ENCODE measurements at places on chromosomes 1 and 21.

GRCh38 chr1:101293461-101294051, 56.7 kb downstream of the S1PR1 start:
- no peak for DNase-seq

GRCh38 chr1:196997423-196997822, 20.1 kb downstream of the CFHR5 start:
- DNase-seq: no peak

DNA sequence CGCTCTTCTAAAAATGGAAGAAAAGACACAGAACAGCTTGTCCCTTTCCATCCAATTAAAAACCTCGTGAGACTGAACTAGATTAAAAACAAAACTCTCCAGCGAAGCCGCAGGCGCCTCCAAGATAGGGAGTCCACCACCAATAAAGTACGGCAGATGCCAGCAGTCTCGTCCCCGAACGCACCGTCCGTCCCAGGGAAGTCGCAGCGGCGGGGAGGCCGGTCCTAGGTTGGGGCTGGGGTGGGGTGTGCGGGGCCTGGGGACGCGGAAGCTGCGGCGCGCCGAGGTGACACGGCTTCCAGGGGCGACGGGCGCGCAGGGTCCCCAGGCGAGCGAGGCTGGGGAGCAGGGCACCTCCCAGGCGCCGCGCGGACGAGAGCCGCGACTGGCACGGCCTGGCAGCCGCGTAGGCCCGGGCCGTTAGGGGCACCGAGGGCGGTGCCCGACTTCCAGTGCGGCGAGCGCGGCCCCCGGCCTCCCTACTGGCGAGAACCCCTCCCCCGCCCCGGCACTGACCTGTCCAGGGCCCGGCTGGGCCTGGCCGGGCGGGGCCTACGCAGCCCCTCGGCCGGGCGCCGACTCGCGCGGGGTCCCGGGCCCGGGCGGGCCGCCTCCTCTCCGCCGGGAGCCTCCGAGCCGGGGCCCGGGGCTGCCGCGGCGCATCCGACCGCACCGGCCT, 28.3 kb upstream of the A3GALT2 start:
- peak; percentile 31 for DNase-seq

DNA sequence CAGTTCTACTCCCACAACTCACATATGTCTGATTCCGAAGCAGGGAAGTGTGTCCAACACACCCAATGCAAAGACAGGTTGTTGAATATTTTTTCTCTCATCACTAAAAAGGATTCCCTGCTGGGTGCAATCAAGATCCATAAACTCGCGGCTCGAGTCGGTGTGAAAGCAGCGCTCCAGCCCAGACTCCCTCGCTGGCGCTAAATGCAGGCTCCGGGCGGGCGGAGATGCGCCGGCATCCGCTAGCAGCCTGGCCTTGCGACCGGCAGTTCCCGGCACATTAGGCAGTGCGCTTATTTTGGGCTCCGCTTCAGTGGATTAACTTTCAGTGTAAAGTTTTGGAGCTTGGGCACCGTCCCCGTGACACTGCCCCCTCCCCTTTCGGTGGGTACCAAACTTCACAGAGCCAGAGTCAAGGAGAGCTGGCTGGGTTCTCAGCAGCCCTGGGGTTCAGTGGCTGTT, 87.7 kb upstream of the POU3F1 start:
- DNase-seq: no peak

DNA sequence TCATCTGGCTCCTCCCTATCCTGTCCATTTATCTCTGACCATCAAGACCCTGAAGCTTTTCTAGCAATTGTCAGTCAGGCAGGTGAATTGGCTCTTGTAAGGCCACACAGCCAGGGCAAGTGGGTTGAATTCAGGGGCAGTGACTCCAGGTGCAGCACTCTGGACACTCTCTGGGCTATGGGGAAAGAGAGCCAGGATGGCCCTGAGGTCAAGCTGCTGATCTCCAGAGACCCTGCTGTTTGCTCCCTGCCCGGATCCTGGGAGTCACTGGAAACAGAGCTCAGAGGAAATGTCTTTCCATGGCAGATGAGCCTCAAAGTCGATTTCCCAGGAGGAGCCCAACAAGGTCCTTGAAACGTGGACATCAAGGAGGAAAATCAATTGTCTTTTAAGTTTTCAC, 184.4 kb downstream of the C1orf94 start:
- no peak for DNase-seq

- no peak for DNase-seq
Measured at GRCh38 chr1:159162516-159163265, 8.7 kb upstream of the CADM3 start.

- no peak for DNase-seq
Measured at GRCh38 chr1:221612047-221612777, 129.7 kb downstream of the DUSP10 start.

GRCh38 chr1:88302843-88303486, 381.1 kb upstream of the PKN2 start:
- peak; percentile 24 for DNase-seq

- DNase-seq: no peak
Measured at GRCh38 chr1:9278116-9278515, 14.6 kb upstream of the SPSB1 start.

GRCh38 chr1:228059634-228060457, 22.7 kb upstream of the ARF1 start:
- peak; percentile 41 for DNase-seq

- no peak for DNase-seq
Measured at GRCh38 chr1:214067853-214068703, 80.3 kb downstream of the PROX1 start.

- DNase-seq: peak; percentile 65
Measured at GRCh38 chr1:37474046-37474696, at the start of gene ZC3H12A. TSS of gene ZC3H12A (plus strand) at chr1:37474580. CDS start at chr1:37475497, 917 bp downstream.

DNA sequence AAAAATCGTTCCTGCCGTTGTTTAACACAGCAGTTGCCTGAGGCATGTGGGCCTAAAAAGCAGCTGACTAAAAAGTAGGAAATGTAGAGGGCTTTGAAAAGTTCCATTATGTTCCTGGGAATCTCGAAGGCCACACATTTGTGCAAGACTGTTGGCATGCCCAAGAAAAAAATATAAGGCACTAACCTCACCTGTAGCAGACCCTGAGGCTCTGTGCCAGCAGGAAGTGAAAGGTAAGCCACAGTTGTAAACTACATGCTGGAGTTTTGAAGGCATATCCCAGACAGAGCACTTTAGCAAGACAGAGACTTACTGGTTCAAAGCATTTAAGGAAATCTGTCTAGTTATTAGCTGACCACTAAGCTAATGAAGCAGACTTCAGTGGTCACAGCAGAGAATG, 52.7 kb downstream of the TRMT1L start:
- no peak for DNase-seq

- no peak for DNase-seq
Measured at GRCh38 chr1:193013005-193013404, 46.2 kb downstream of the UCHL5 start.

DNA sequence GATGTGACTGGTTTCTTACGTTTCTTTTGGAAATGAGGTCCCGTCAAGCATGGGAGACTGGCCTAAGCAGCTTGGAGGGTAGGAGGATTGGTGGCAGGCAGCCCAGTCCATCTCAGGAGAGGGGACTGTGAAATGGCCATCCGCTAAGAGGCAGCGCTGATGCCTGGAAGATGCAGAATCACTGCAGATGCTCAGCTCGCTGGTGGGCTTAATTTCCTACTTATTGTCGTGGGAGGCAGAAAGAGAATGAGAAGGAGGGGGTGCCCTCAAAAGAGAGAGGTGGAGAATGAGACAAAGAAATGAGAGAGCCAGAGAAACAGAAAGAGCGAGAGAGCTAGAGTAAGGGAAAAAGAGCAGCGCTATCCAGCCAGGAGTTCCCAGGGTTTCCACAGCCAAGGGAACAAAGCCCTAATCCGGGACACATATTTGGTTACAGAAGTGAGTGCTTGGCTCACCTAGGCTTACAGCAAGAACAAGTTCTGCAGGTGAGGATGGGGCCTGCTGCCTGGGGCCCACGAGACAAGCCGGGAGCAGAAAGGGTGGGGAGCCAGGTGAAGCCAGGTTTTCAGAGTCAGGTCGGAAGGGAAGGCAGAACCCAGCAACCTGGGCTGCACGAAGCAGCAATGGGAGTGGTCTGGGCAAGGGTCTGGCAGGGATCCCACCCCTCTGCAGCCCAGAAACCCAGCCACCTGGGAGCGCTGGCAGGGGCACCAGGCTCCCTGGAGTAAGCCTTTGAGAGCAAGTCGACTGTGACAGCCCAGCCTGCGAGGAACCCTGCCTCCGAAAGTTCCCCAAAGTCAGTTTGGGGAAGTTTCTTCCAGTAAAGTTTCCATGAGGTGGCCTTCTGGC, 5.8 kb downstream of the ECE1 start:
- DNase-seq: peak; percentile 75

- no peak for DNase-seq
Measured at GRCh38 chr1:194341587-194341986, 1155.2 kb upstream of the B3GALT2 start.

DNA sequence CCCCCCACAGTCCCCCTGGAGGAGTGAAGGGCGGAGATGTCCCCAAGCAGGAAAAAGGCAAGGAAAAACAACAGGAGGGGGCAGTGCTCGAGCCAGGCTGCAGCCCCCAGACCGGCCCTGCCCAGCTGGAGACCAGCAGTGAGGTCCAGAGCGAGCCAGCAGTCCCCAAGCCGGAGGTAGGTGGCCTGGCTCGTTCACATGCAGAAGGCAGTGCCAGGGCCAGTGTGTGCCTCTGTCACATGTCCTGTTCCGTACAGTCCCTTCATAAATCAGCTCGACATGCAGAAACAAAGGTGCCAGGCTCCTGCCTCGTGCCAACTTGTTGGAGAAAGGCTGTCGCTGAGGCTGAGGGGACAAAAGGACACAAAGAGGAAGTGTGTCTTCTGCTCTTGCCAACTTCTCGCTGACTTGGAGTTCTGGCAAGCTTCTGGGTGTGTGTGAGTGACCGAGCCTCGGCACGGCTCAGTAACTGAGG, 24.1 kb upstream of the MPZL1 start:
- no peak for DNase-seq

GRCh38 chr1:147567594-147568381, 26.5 kb downstream of the BCL9 start:
- DNase-seq: no peak

DNA sequence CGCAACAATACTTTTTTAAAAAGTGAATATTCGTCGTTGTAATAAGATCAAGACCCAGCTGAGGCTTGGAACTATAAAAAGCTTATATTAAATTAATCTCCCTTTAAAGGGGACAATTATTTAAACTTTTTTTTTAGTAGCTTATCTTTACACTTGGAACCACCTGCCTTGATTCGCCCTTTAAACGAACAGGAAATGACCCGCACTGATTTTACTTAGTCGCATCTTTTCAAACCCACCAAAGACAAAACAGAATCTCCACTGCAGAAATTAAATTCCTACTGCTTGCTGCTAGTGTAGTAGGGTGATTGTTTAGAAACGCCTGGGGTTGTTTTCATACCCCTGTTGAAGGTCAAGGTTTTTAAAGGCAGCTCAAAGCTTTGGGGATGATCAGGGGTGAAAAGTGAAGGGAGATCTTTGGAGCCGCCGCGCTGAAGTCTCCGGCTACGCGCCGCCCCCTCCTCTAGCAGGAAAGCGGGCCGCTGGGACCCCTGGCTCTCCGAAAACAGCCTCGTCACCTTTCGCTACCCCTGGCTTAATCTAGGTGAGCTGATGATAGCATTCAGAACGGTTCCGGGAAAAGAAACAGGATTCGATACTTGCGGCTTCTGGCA, 163.4 kb downstream of the RUNX1 start:
- peak; percentile 47 for DNase-seq

DNA sequence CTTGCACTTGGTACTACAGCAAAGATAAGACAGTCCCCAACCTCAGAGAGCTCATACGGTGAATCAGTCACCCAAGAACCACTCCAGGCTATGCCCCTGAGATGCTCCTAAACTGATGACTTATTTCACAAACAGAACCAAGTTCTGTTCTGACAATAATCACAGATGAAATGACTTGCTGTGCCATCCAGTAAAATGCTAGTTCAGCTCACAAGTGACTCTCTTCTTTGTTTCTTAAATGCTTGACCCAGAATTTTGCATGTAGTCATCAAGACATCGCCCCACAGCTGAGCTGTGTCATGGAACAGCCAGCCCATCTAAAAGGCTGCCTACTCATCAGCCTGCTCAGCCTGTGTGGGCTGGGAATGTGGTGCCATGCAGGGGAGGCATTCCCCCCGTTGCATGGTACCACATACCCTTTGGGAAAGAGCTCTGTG, 6.1 kb upstream of the SLC19A2 start:
- no peak for DNase-seq

GRCh38 chr1:114345930-114346479, 165.0 kb downstream of the TRIM33 start:
- no peak for DNase-seq

- DNase-seq: no peak
Measured at GRCh38 chr1:179805291-179806195, 62.5 kb downstream of the FAM163A start.

DNA sequence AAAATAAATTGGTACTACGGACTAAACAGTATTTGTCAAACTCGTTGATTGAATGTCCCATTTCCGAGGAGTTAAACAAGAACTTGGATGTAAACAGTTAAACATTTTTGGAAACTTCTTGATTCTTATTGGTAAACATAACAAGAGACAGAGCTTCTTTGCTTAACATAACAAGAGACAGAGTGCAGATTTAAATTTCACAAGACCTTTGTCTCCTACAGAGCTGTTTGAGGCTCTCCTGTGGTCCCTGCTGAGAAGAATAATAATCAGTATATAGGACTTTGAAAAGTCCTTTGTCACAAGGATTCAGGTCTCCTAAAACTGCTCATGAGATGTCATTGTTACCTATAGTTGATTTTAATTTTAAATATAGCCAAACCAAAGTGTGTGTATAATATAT, 170.6 kb upstream of the C21orf91 start:
- DNase-seq: no peak

- no peak for DNase-seq
Measured at GRCh38 chr1:212234431-212235395, 50.5 kb upstream of the PPP2R5A start.

DNA sequence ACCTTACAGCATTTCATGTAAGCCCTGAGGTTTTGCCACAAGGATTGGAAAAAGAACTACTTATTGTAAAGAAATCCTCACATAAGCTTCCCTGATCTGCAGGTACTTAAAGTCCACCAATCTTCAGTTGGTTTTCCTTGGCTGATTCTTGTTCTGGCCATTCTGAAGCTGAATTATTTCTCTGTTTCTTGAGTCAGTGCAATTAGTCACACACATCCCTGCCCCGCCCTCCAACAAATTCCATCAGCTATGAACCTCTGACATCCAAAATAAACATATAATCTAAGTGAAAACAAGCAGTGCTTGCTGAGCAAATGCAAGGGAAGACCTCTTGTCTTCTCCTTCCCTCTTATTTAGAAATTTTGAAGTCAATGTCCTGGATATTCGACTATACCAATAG, 8.2 kb upstream of the FNDC7 start:
- DNase-seq: no peak

GRCh38 chr1:56827711-56828110, 8.5 kb upstream of the FYB2 start:
- no peak for DNase-seq

DNA sequence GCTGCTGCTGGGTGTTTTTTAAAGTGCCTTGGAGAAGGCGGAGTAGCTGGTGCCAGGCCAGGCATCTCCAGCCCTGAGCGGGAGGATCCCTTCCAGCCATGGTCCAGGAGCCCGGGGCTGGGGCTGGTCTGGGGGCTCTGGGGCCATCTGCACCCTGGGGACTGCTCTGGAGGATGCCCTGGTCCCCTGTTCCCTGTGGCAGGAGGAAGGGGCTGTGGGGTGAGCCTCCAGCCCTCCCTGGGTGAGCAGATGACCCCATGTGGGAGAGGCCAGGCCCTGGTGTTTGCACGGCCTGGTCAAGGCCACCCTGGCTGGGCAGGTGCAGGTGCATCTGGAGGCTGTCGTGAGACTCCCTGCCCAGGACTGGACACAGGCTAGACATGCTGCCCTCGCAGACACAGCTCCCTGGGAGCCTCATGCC, 56.7 kb downstream of the SLX9 start:
- DNase-seq: no peak
